Mucosa of descending colon (tissue), 3 donors: ENCODE measurements at places on chromosomes 12 and 14. TPM values are rescaled to one million over a fixed set of nuclear protein-coding genes. Genes with fewer than 3 reads are reported as not detected.

DNA sequence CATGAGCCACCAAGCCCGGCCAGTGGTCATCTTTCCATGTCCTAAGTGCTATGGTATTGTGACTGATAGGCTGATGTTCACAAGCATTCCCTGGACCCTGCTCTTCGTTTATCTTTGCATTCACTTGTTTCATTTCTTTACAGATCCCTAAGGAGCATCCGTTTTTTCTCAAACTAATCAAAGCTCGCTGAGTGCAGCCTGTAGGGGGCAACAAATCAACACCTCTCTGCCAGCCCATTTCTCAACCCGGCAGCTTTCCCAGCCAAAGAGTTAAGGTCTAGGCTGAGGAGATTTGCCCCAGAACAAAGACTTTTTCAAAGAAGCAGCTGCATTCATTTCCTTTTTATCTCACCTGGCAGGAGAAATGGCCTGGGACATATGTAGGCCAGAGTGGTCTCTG, 12.1 kb downstream of the SIRT4 start:
- no peak for DNase-seq

GRCh38 chr12:6154730-6155459, 30.4 kb upstream of the VWF start:
- DNase-seq: no peak

DNA sequence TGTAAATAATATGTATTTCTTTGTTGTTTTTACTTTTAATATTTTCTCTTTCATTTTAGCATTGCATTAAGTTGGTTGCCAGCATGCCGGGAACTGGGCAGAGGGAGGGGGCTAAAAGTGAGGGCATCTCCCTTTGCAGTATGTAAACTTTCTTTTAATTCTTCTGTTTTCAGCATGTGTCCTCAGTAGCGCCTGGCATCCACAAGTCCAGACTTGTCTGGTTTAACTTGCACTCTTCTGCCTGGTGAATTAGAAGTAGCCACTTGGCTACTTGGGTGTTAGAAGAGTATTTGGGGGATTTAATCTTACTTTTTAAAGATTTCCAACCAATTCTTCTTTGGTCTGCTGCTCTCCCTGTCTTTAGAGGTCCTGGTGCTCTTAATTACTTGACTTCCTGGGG, 117.2 kb upstream of the SCAF11 start:
- DNase-seq: no peak

DNA sequence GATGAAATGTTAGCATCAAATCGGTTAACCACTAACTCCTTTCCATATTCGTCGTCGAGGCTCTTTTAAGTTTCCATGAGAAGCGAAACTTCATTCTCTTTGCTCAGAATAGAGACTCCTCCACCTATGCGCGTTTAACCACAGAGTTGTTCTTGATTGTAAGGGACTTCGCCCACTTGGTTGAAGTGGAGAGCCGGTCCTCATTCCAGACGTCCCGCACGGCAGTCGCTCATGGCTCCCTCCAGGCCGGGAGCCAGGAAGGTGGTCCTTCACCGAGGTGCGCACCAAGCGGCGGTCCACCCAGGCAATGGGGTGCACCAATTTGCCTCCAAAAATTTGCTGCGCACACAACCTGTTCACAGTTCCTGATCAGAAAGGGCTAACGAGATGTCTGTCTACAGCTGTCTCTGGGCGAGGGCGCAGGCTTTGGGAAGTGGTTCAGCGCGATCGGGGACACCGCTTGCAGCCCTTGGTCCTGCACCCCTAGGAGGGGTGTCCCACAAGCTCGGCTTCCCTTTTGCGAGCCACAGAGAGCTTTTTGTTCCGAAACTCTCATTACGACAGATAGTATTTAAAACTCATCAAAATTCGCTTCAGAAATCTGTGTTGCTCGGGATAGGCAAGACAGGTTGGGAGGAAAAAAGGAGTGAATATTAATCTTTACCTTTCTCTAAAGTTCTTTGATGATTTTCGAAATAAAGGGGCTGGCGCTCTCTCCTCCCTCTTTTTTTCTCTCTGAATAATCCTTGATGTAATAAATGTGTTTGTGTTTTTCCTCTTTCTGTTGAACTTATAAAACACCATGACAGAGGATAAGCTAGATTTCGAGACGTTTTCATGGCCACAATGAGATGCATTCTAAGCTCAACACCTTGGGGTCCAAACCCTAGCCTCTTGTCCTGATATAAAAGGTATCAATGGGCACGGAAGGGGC, 6.4 kb upstream of the ALX1 start:
- no peak for DNase-seq

DNA sequence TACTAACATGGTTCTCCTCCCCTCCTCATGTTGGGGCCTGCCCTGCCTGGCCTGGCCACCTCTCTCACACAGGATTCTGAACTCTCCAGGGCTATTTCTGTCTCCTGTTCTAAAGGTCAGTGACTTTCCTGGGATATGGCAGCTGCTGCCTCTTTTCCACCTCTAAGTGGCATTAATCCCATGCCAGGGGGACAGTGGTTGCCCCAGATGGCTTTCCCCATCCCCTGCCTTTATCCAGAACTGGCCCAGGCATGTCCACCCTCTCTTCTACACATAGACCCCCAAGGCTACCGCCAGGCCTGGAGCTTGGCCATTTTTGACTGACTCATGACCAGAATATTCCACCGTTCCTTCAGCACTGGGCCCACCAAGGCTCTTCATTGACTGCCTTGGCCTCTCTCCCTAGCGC, 90.4 kb downstream of the IRF2BPL start:
- no peak for DNase-seq

DNA sequence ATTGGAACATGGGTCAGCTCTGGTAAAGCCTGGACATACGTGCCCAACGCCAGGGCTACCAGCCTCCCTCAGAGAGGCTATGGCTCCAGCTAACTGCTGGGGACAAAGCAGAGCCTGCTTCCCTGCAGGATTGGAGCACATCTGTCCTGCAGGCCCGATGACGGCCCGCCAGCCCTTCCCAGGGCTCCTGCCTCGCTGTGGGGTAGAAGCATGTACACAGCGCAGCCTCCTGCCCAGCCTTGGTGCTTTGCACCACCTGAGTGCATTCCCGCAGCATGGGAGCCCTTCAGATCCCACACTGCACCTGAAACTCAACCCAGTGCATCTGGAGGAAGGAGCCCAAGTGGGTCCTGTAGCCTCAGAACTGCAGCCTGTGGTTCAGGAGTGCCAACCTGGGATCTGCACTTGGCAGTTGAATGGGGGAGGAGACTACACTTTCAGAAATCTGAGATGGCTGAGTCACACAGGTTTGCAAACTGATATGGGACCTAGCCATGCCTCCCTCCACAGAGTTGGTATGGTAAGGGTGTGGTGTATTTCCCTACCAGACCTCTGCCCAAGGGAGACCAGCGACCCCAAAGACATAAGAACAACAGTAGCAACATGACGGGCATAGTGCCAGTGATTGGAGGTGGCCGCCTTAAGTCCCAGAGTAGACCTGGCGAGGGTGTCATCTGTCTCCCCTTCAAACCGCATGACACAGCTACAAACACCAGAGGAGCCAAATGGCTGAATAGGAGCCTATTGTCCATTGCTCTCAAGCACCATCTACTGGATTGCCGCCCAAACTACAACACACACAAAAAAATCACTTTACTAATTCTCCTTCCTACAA, 273.9 kb upstream of the MIS18BP1 start:
- DNase-seq: peak; percentile 35

- no peak for DNase-seq
These were observed 1.7 kb downstream of the PDE3A start for GRCh38 chr12:20370014-20370386.

- no peak for DNase-seq
These were observed 1197.5 kb downstream of the LRFN5 start for GRCh38 chr14:42804141-42804540.

The BICDL1 gene
- total RNA-seq: 6.8 TPM

The CDK2 gene
- 17.1 TPM for total RNA-seq

The KRT83 gene
- not detected for total RNA-seq

The RTL1 gene
- not detected for total RNA-seq

The TEX22 gene
- 2.0 TPM for total RNA-seq

The KCNC2 gene
- total RNA-seq: not detected
